Activated CD4-positive, alpha-beta T cell treated with anti-CD3 and anti-CD28 coated beads, Interleukin-2, amount 50 U/mL, for 16 hours (primary cell): ENCODE measurements at places on chromosomes 13 and 19.
A peak's percentile ranks its signal among the peaks of the same experiment; 100 is the strongest.

- DNase-seq = no peak
Measured at GRCh38 chr19:32924200-32924599, 47.6 kb downstream of the CEP89 start.

DNA sequence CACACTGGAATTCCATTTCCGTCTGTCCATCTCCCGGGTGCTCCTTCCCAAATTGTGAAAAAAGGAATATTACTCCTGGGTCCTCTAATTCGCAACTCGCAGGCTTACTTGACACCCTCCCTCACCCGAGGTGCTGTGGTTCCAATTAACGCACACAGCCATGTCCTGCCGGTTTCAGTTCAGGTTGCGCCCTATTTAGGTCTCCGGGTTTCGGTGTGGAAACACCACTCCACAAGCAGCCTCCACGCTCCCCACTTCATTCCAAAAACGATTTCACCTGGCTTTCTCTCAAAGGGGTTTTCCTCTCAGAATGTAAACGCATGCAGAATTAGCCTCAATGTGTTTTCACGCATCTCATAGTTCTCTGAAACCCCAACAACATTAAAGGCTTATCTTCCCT is 37.9 kb downstream of the NAXD start:
- no peak for DNase-seq

DNA sequence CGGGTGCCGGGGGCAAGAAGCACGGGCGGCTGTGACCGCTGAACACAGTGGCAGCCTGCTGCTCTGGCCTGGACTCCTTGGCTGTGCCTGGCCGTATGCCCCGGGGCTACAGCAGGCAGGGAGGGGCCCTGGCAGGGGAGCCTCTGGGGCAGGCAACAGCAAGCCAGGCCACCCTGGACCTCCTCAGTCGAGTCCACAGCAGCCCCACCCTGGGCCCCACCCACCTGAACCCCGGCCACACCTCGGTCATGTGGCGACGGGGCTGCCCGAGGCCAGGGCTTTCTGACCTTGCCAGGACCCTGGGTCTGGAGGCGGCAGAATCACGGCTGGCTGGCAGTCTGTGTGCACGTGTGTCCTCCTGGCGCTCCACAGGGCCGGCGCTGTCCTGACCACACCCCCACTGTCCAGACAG is 8.7 kb downstream of the CILP2 start:
- DNase-seq = no peak

- DNase-seq = peak; percentile 42
Measured at GRCh38 chr19:46537136-46538097, 41.8 kb upstream of the PNMA8B start.

- DNase-seq = peak; percentile 97
Measured at GRCh38 chr19:56314381-56315076, at the start of gene ZSCAN5A. ZSCAN5A (minus strand) TSS chr19:56314839; CDS start chr19:56225046, 89,793 bp downstream.

- DNase-seq = no peak
Measured at GRCh38 chr13:98994080-98994479, 16.2 kb upstream of the DOCK9 start.

- no peak for DNase-seq
Measured at GRCh38 chr13:110129076-110129475, 177.9 kb downstream of the COL4A1 start.

- no peak for DNase-seq
Measured at GRCh38 chr13:70616847-70617246, 508.6 kb upstream of the KLHL1 start.

- no peak for DNase-seq
Measured at GRCh38 chr19:5954293-5954692, 23.6 kb downstream of the RANBP3 start.

DNA sequence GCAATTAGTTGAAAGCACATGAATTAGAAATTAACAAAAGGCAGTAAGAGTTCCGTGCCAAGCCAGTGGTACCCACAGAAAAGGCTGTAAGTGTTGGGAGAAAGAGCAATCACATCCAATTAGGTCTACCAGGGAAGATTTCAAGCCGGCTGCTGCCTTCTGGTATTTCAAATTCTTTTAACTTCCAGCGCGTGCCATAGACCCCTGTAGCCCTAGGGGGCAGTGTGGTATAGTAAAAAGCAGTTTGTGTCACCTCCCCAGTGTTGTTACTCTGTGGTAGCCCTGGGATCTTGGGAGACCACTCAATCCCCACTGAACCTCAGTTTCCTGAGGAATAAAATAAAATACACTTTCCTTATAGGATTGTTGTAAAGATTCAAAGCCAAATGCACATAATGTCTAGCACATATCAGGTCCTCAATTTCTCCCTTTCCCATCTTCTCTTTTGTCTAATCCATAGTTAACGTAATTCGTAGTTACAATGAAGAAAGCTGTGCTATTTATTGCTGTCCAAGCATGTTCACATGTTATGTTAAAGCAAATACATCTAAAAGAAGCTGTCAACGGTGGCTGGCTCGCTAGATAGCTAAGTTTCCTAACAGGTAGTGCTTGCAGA is 230.2 kb downstream of the TDRD3 start:
- DNase-seq = peak; percentile 21

DNA sequence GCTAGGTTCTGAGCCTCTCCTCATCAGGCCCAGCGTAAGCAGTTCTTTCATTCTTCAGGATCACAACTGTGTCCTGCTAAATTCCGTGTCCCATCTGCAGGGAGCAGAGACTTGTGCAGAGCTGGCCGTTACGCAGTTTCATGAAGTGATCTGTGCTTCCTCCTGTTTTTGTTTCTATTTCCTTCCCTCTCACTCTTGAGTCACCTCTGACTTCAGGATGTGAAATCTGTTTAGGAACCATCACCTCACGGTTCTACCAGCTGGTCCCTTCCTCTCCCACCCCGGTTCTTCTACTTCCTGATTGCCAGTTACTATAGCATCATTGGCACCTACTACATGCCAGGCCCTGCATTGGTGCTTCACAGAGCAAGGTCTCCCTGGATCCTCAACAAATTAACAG is 8.5 kb downstream of the MAU2 start:
- DNase-seq = peak; percentile 25

- no peak for DNase-seq
Measured at GRCh38 chr13:49864509-49864908, 71.6 kb downstream of the SPRYD7 start.

GRCh38 chr19:50044922-50045321 is 19.1 kb downstream of the ZNF473 start:
- no peak for DNase-seq

DNA sequence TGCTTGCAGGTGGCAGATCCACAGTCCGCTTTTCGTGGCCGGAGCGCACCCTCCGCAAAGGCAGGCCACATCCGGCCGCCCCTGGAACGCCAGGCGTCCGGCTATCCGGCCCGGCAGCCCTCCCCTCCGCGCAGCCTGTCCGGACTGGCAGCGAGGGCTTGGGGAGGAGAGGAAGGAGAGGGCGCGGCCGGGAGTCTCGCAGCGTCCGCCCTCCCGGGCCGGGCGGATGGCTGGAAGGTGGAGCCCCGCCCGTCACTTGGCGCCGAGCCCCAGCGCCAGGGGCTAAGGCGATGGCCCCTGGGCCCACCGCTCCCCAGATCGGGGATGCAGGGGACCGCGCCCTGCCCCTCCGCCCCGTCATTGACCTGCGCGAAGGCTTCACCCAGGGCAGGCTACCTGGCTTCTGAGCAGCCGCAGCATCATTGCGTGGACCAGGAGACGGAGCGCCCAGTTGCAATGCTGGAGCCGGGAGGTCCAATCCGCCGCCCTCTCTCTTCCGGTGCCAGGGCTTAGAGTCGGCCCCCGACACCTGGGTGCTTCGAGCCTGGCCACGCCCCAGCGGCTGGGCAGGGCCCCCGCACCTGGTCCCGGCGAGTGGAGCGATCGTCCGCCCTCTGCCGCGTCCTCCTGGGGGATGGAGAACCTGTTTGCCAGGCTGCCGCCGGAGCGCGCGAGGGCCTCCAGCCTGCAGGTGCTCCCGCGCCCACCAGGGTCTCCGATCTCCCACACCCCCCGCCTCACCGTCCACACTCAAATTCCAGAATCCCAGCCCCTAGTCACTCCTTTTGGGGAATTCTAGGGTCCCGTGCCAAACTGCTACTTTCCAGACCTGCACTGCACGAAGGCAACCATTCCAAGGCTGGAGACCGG is at the start of gene FUT1:
TSS of gene FUT1 (minus strand) at position 146 of the 870 bp plus-strand sequence. CDS start 1,360 bp downstream, outside the sequence.
- DNase-seq = no peak

DNA sequence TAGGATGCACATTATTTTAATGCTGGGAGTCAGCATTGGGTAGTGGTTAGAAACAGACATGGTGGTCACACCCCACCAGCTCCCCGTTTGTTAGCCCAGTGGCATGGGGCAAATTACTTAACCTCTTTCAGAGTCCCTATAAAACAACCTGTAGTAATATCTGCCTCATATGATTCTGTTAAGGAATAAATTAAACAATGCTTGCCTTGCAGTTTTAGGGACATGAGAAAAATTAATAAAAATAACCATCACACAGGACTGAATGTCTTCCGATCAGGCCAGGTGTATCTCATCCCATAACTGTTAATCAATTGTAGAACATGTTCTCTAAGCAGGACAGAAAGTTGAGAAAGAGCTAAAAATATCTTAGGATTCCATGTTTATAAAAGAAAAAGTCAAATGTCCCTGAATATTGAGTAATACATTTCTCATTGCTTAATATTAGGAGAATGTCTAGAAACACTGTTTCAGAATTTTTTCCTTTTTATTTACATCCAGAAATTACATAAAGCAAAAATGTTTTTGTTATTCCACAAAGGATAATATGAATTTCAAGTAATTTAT is 196.5 kb downstream of the GPC6 start:
- DNase-seq = no peak

- no peak for DNase-seq
Measured at GRCh38 chr19:48819366-48819816, 8.6 kb upstream of the BCAT2 start.

GRCh38 chr13:56706485-56706884 is 434.2 kb upstream of the PRR20A start:
- DNase-seq = no peak

- no peak for DNase-seq
Measured at GRCh38 chr19:5308451-5309437, 31.9 kb downstream of the PTPRS start.

GRCh38 chr19:51366389-51367254 is 434 bp upstream of the ETFB start:
- DNase-seq = peak; percentile 99

- DNase-seq = no peak
Measured at GRCh38 chr19:17114414-17114831, 38.8 kb downstream of the MYO9B start.

GRCh38 chr19:30718707-30719106 is 346.5 kb downstream of the ZNF536 start:
- no peak for DNase-seq

- peak; percentile 86 for DNase-seq
Measured at GRCh38 chr19:48837051-48837524, 797 bp upstream of the HSD17B14 start.

GRCh38 chr13:109436841-109437240 is 349.5 kb downstream of the IRS2 start:
- DNase-seq = no peak

DNA sequence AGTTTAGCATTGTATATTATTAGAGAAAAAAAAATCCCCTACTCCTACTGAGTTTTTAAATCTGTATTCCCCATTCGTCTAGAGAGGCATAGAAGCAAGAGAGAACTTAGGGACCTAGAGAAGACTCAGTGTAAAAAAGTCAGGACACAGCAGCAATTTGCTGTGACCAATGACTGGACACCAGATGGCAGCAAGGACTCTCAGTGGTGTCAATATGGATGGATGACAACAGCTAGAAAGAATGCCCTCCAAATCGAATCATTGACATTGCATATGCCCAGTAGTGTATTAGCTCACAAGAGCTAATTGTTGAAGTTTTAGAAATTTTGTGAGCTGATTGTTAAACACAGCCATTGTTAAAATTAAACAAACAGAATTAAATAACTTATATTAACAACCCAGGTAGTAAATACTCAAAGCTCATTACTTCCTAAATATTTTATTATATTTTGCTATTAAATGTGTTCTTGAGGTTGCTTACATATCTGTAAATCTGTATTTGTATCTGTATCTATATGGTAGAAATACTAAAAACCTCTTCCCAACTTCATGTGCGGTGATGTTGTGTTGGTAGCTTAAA is 43.9 kb downstream of the SIAH3 start:
- DNase-seq = peak; percentile 21

DNA sequence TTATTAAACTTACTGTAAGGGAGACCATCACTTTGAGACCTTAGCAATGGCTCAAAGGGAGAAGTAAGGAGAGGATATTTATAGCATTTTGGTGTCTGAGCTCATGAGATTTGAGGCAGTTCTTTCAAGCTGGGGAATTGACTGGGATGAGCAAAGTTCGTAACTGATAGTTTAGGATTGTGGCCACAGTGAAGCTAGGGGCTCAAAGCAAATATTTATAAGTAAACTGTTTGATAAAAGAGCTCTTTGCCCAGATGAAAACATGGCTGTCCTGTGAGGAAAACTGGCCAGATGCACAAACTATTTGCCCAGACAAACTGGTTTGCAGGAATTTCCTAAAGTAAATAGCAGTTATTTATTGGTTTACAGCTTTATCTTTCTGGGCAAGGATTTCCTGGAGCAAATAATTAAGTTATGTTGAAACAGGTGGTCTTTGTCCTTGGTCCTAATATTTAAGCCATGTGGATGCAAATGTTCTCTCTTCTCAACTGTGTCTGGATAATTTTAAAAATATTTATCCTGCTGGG is 59.7 kb upstream of the TMTC4 start:
- DNase-seq = no peak

DNA sequence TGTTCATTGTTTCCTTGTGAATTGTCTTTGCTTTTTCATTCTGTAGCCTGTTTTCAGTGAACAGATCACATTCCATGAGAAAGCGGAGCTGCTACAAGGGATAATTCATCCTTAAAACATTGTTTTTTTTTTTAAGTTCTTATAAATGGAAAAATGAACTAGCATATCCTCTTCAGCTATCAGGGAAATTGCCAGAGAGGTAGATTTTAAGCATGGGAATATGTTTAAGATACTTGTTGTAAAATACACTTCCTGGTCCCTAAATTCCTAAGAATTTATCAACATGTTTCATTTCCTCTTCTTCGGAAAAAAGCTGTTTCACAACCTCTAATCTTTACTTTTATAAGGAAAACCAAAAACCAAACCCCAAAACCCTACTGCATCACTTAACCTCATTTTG is 238.0 kb downstream of the POSTN start:
- DNase-seq = no peak

DNA sequence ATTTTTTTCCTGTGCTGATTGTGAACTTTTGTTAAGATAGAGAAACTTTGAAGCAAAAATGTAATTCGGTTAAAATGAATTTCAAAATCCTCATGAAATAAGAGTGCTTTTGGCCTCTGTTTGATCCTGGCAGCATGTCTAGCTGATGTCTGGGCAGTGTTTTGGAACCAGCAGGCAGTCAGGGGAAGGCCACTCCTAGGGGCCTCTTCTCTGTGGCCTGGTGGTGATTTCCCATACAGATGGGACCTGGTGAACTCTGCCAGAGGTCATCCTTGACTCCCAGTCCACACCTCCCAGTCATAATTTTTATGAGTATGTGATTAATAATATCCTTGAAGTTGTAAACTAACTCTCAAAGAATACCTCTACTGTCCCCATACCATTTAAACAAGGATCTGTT is 226.6 kb downstream of the PCCA start:
- DNase-seq = no peak

DNA sequence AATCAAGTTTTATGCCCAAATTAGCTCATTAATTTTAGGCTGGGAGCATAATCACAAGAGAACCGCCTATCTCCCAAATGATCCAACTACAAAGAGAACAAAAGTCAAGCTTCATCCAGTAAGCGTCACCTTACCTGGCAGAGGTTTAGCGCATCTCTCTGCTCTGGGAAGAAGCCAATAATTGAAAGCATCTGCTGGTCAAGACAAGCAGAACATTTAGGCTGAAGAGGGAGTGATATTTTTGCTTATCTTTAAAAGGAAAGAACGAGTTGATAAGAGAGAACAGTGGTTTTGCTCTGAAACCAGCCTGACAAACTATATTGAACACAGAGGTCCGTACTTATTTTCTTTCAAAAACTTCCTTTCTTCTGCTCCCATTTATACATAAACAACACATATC is 242.1 kb downstream of the ENOX1 start:
- no peak for DNase-seq
